ENCODE measurements at places on chromosomes 7 and 10.

DNA sequence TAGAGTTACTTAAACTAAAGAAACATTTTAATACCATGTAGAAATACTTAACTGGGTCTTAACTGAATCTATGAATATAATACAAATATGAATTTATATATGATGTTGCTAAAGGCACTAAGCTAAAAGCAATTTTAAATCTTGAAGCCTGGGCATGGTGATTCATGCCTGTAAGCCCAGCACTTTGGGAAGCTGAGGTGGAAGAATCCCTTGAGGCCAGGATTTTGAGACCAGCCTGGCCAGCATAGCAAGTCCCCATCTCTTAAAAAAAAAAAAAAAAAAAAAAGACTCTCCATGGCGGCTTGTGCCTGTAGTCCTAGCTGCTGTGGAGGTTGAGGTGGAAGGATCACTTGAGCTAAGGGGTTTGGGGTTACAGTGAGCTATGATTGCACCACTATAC, 95.3 kb downstream of the CCSER2 start:
- DNase-seq, result no peak

- no peak for DNase-seq
Measured at GRCh38 chr7:43516581-43517342, 66.1 kb upstream of the STK17A start.

DNA sequence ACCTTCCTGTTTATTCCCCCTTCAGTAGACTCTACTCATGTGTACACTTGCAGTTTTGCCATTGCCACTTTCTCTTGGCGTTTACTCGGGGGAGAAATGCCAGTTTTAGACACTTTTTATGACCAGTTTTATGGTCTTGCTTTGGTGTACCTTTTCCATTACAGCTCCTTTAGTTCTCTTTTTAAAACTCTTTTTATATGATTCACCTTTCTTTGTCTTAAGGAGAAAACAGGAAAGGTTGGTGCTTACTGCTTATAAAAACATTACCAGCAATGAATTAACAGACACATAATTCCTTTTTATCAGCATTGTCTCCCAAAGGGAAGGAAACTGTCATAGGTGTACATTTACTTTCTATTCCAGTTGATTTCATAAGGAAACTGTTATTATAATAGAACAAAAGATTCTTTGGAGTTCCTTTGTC, 11.9 kb downstream of the TSPAN13 start:
- no peak for DNase-seq

- no peak for DNase-seq
Measured at GRCh38 chr7:35477609-35478008, 217.3 kb downstream of the HERPUD2 start.
